ENCODE measurements at places on chromosomes 3 and 15. TPM values are rescaled to one million over a fixed set of nuclear protein-coding genes. Genes with fewer than 3 reads are reported as not detected.

DNA sequence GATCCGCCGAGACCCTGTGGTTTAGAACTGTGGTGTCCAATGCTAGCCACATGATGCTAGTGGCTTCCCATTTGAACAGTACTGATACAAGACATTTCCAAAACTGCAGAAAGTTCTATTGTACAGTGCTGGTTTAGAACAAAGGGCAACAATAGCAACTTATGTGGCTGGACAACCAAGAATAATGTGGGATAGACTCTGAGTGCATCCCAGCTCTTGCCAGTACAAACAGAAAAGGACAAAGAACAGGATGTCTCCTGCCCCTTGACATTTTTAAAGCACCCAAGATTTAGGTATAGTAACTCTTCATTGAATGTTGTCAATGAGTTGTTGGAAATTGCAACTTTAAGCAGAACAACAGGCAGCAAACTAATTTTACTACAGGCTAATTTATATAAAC is 107.3 kb downstream of the ZNF385D start:
- no peak for DNase-seq
- H3K4me3 ChIP-seq: no peak overlapping the region
- no peaks in the 10 kb centered on the region for H3K27me3 ChIP-seq
- H3K36me3 ChIP-seq: no peaks in the 10 kb centered on the region
- H3K4me1 ChIP-seq: peaks cover 9% of the 10 kb centered on the region

- peaks cover 33% of the 10 kb centered on the region for H3K36me3 ChIP-seq
- H3K27me3 ChIP-seq: no peaks in the 10 kb centered on the region
- peak; percentile 46 for DNase-seq
- H3K4me1 ChIP-seq: peaks cover 11% of the 10 kb centered on the region
- peak overlapping the region; percentile 59 for H3K27ac ChIP-seq
- no peak overlapping the region for H3K4me3 ChIP-seq
These were observed 14.9 kb downstream of the CCDC32 start for GRCh38 chr15:40549894-40550293.

- peaks cover 5% of the 10 kb centered on the region for H3K4me1 ChIP-seq
- H3K27me3 ChIP-seq: peaks cover 7% of the 10 kb centered on the region
- no peak overlapping the region for H3K4me3 ChIP-seq
These were observed 21.1 kb upstream of the GP9 start for GRCh38 chr3:129039271-129040038.

DNA sequence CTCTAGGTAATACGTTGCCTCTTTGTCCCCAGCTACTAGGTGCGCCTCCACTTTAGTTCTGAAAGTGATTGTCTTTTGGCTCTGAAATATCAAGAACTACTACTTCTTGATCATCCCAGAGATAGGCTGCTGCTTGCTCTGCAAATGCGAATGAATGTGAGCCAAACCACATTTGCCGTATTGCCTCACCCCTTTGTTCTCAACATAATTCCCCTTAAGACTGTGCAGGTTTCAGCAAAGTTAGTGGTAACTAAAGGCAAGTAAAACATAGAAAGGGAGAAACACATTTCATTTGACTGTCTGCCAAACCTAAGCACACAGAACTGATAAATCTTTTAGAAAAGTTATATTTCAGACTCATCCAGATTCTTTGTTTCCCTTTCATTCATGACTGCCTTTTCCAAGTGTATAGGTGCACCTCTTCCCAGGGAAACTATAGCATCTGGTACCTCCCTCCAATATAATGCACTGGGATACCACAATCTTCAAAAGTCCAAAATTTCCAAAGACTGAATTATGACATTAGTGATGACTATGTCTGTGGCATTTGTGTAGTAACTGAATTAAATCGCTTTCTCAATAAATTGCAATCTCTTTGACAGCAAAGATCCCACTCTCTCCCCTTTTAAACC is 720.6 kb upstream of the CBLB start:
- H3K36me3 ChIP-seq: no peaks in the 10 kb centered on the region
- H3K27me3 ChIP-seq: no peaks in the 10 kb centered on the region
- no peak overlapping the region for H3K4me3 ChIP-seq
- H3K27ac ChIP-seq: no peak overlapping the region
- DNase-seq: no peak

DNA sequence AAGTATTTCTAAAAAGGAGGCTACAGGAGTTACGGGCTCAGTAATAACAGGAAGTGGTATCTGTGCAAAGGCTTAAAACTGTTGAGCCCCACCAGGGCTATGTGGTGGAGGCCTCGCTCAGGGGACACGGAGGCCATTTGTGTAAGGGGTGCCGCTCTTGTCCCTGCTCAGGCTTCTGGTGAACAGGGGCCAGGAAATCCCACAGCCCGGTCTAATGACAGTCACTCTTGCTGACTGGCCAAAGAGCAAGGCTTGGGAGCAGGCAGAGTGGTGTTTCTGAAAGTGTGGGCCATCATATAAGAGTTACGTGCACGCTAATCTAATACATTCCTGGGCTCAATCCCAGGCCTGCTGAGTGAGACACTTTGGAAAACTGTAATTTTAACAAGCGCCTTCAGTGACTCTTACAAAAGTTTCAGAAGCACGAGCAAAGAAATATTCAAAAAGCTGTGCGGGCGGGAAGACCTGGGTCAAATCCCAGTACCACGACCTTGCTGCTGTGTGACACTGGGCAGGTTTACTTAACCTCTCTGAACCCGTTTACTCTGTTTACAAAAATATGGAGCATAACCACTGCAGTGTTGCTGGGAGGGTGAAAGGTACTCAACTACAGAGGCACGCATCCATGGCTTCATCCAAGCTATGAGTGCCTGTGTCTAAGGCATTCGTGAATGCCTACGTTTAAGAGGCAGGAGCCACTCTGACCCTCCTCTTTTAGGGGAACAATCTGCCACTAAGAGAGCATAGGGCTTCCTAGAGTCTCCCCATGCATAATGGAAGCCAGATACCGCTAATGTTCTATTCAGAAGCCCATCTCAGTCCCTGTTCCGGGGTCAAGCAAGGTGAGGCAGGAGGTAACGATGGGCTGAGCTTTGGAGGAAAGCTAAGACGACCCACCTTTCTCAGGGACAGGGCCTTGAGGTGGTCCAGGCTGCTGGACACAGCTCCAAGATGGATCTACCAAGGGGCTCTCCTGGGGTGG is 2.0 kb downstream of the ATP10A start:
- peak; percentile 62 for DNase-seq
- H3K27me3 ChIP-seq: peaks cover 32% of the 10 kb centered on the region
- peak overlapping the region; percentile 59 for H3K4me3 ChIP-seq
- no peaks in the 10 kb centered on the region for H3K36me3 ChIP-seq
- H3K27ac ChIP-seq: peak overlapping the region; percentile 45

SNURF gene
- 16.7 TPM for total RNA-seq

DNA sequence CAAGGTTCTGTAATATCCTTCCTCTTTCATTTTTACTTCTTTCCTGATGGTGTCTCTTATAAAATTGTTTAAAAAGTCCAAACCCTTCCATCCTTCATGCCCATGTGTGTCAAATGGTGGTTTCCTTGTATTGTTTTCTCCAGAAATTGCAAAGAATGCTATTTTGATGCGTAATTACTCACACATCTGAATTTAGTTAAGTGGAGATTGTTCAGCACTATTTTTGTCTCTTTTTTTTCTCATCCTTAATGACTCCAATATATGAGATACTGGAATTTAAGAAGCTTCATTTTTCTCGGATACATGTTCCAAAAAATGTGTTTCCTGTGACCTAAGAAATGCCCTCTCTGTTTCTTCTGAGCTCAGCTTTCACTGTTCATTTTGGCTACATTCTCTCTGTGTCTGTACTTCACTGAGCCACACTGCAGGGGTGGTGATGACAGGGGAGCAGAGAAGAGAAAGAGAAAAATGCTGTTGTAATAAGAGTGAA is 799.8 kb downstream of the DIPK2A start:
- H3K36me3 ChIP-seq: no peaks in the 10 kb centered on the region
- no peak overlapping the region for H3K4me3 ChIP-seq
- peak overlapping the region; percentile 21 for H3K27ac ChIP-seq
- no peaks in the 10 kb centered on the region for H3K27me3 ChIP-seq
- DNase-seq: peak; percentile 38
- peaks cover 2% of the 10 kb centered on the region for H3K4me1 ChIP-seq

GRCh38 chr15:73711526-73711925 is 27.3 kb downstream of the CD276 start:
- H3K27ac ChIP-seq: no peak overlapping the region
- no peak overlapping the region for H3K4me3 ChIP-seq
- H3K4me1 ChIP-seq: peaks cover 2% of the 10 kb centered on the region

GRCh38 chr3:179819379-179819778 is 166.5 kb downstream of the USP13 start:
- no peak overlapping the region for H3K4me3 ChIP-seq
- no peaks in the 10 kb centered on the region for H3K27me3 ChIP-seq
- no peak overlapping the region for H3K27ac ChIP-seq
- DNase-seq: no peak
- H3K4me1 ChIP-seq: no peaks in the 10 kb centered on the region
- H3K36me3 ChIP-seq: no peaks in the 10 kb centered on the region

PTH1R gene
- 20.7 TPM for total RNA-seq

GRCh38 chr3:146222204-146223046 is 28.5 kb downstream of the PLSCR4 start:
- no peaks in the 10 kb centered on the region for H3K27me3 ChIP-seq
- H3K4me1 ChIP-seq: no peaks in the 10 kb centered on the region
- H3K36me3 ChIP-seq: no peaks in the 10 kb centered on the region
- H3K4me3 ChIP-seq: no peak overlapping the region

DNA sequence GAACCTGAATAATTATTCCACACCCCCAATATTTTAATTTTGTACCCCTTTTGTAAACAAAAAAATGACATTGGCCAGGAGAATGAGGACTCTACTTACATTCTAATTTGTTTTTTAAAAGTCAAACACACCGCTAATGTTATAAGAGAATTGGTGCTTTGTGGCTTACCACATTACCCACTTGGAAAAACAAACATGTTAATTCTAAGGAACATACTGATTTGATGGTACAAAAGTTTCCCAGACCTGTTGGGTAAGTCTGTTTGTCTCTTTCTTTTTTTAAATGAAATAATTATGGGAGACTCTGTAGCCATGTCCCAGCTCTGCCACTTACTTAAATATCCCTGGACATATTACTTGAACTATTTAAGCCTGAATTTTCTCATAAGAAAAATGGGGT is 352.5 kb upstream of the C2CD4B start:
- no peaks in the 10 kb centered on the region for H3K36me3 ChIP-seq
- no peaks in the 10 kb centered on the region for H3K27me3 ChIP-seq
- H3K4me3 ChIP-seq: no peak overlapping the region
- DNase-seq: no peak

GP9 gene
- total RNA-seq: 0.40 TPM

DNA sequence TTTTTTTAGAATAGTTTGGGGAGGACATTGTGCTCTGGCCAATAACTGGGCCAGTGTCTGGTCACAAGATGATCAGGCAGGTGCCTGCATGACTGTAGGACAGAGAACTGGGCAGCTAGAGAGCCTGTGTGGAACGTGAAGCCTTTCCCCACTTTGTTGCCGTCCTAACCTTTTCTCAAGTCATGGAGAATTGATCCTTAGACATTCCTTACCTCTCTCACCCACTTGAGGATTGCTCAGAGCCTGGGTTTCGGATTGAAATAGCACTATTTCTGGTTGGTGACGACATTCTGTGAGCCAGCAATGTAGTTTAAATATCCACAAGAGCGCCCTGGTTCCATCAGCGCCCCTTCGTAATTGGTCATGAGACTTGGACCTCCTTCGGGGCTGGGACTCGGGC is 138.4 kb downstream of the IGF1R start:
- peaks cover 14% of the 10 kb centered on the region for H3K4me1 ChIP-seq
- H3K27me3 ChIP-seq: no peaks in the 10 kb centered on the region
- H3K27ac ChIP-seq: no peak overlapping the region
- H3K4me3 ChIP-seq: no peak overlapping the region
- DNase-seq: no peak

GRCh38 chr15:90869140-90869541 is 753 bp downstream of the FURIN start:
- H3K27me3 ChIP-seq: peaks cover 2% of the 10 kb centered on the region
- no peaks in the 10 kb centered on the region for H3K36me3 ChIP-seq
- H3K27ac ChIP-seq: peak overlapping the region; percentile 82
- H3K4me3 ChIP-seq: no peak overlapping the region

LDHAL6B gene
- not detected for total RNA-seq

DNA sequence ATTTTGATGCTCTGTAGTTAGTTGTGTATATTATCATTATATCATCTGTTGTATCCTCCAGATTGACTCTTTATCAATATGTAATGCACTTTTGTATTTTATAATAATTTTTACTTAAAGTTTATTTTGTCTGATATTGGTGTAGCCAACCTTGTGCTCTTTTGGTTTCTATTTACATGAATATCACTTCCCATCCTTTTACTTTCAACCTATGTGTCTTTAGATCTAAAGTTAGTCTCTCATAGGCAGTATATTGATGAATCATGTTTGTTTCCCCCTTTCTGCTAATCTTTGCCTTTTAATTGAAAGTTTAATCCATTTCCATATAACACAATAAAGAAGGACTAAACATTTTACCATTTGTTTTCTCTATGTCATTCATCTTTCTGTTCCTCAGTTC is 28.1 kb upstream of the CD200R1L start:
- H3K27me3 ChIP-seq: no peaks in the 10 kb centered on the region
- no peak for DNase-seq
- H3K27ac ChIP-seq: no peak overlapping the region
- no peaks in the 10 kb centered on the region for H3K36me3 ChIP-seq
- H3K4me1 ChIP-seq: no peaks in the 10 kb centered on the region

TNNC1 gene
- total RNA-seq: 608 TPM

DNA sequence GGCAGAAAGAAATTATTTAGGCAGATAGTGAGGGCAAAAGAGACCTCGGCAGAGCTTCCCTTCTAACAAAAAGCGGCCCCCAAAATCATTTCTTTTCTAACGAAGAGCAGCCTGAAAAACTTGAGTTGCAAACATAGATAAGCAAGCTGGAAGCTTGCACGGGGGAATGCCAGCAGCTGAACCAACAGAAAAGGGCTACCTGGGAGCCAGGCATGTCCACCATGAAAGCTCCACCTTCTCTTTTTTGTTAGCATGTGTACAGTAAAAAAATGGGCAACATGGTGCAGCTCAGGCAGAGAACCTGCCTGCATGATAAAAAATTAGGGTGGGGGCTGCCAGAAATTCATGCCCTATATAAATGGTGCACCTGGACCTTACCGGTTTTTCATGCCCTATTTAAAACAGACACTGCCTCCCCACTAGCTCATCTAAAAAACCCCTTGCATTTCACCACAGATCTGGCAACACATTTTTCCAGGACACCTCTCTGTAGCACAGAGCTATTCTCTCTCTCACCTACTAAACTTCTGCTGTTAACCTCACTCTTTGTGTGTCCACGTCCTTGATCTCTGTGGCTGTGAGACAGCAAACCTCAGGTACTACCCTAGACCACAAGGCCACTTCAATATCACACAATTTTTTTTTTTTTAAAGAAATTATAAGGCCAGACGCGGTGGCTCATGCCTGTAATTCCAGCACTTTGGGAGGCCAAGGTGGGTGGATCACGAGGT is 18.7 kb downstream of the SLC33A1 start:
- H3K27ac ChIP-seq: no peak overlapping the region
- H3K4me3 ChIP-seq: no peak overlapping the region
- no peak for DNase-seq
- no peaks in the 10 kb centered on the region for H3K4me1 ChIP-seq

DNA sequence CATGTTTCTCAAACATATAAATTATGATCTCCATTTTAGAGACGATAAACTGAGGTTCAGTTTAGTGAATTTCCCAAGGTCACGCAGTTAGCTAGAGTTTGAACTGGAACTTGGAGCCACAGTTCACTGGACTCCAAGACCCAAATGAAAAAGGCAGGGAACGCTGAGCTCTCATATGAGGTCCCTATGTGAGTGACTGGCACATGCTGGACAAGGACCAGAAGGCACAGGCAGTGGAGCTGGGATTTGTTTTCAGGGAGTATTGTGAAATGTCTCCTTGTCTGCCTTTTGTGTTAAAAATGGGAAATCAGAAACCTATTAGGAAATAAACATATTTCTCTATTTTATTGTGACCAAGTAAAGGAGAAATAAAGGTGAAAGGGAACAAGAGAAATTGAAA is 63.5 kb downstream of the MESD start:
- no peak overlapping the region for H3K4me3 ChIP-seq
- H3K27ac ChIP-seq: no peak overlapping the region
- DNase-seq: no peak

FAM174B gene
- 13.3 TPM for total RNA-seq

Data from muscle of leg (tissue), 16 donors.